ENCODE measurements at places on chromosomes 7 and 10.

DNA sequence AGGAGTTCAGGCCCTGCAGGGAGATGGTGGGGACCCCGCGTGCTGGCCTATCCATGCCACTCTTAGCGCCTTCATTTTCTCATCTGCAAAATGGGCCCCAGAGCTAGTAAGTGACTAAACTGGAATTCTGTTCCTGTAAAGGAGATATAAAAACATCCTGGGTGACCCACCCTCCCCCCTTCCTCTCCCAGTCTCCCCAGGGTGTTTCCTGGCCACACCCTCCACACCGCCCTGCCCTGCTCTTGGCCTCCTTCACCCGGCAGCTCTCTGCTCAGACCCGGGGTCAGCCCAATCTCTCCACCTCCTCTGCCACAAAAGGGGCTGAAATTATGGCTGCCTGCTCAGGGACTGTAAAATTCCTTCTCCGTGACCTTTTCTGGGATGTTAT, 70.7 kb downstream of the C10orf105 start:
- no peak for DNase-seq

GRCh38 chr10:4522296-4523000, 303.6 kb upstream of the AKR1E2 start:
- no peak for DNase-seq

GRCh38 chr7:121017586-121017985, 29.1 kb downstream of the CPED1 start:
- no peak for DNase-seq

DNA sequence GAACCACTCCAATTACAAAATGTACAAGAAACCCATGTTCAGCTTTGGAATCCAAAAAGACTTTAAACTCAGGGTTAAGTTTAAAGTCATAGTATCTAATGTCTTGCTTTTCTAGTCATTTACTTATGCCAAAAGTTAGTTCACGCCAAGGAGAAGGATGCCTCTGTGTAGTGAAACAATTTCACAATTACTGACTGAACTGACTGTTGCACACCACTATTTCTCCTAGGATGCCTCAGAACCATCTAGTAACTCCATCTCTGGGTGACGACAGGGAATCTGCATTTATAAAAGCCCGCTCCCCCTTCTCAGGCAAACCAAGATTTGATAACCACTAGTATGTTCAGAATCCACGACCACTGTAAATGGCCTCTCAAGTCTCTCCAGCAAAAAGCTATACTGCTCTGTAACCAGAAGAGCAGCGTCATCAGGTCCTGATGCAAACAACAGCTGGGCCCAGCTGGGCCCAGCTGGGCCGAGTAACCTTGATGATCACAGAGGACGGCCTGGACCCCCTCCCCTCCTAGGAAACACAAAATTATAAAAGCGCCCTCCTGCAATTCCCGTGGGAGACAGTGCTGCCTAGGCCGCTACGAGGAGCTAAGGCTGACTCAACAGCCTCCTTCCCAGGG, 680 bp upstream of the ADO start:
- DNase-seq, result no peak

GRCh38 chr10:115814542-115814941, 458.5 kb downstream of the GFRA1 start:
- no peak for DNase-seq

- no peak for DNase-seq
Measured at GRCh38 chr10:125627646-125628045, 55.3 kb downstream of the TEX36 start.

- no peak for DNase-seq
Measured at GRCh38 chr10:83432261-83433045, 706.9 kb upstream of the GHITM start.

DNA sequence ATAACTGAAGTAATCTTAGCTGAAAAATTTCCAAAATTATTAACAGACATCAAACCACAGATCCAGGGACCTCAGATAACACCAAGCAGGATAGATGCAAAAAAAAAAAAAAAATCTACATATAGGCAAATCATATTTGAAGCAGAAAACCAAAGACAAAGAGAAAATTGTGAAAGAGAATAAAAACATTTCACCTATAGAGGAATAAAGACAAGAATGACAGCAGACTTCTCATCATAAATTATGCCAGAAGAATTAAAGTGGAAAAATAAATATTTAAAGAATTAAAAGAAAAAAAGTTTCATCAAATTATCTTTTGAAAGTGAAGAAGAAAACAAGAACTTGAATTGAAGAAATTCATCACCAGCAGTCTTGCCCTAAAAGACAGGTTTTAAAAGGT, 467.5 kb downstream of the GPAM start:
- DNase-seq, result no peak

GRCh38 chr10:62738916-62739315, 65.6 kb upstream of the ADO start:
- DNase-seq, result no peak

- DNase-seq, result no peak
Measured at GRCh38 chr10:99339077-99339476, 9.9 kb downstream of the CNNM1 start.

DNA sequence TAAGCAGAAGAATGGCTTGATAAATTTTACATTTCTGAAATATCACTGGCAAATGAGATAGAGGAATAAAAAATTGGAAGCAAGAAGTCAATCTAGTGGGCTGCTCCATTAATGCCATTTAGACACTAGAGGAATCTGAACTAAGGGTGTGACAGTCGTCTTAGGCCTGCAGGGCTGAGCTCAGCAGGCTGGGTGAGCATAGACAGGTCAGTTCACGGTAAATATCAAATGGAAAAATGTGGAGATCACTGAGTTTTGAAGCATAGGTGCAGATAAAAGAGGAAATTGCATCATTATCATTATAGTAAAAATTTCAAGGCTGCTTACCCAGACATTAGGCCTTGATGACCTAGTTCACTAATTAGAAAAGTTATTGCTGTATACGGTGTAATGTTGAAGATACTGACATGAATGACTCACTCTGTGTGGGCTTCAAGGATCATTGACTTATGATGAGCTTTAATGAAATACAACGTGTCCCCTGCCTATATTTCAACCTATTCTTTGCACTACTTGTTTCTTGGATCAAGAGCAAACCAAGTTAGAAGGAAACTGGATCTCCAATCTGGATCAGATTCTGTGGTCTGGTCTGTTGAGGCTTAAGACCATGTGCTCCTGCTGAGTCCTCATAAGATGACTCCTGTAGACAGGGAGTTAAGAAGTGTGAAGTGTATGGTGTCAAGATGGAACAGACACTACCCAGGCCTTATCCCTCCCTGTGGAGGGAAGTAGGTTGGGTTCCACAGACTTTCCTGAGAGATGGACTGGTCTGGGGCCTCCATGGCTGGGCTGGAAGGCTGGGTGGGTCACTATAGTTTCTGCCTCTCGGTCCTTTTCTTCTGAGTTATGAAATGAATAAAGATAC, 3.6 kb downstream of the OR2F2 start:
- no peak for DNase-seq

DNA sequence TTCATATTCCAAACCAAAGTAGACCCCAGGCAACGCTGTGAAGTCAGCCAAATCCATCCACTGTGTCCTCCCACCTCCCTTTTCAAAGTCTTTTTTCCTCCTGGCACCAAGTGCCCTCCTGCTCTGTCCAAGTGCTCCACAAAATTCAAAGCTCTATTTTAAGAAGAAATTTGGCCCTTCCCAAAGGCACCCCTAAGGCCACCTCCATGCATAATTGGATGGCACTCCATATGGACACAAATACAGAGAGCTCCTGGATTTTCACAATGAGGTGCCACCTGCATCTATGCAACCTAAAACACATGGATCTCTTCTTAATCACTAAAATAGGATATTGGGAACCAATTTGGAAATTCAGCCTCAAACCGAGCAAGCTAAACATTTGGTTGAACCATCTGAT, 121.6 kb downstream of the RELN start:
- no peak for DNase-seq

DNA sequence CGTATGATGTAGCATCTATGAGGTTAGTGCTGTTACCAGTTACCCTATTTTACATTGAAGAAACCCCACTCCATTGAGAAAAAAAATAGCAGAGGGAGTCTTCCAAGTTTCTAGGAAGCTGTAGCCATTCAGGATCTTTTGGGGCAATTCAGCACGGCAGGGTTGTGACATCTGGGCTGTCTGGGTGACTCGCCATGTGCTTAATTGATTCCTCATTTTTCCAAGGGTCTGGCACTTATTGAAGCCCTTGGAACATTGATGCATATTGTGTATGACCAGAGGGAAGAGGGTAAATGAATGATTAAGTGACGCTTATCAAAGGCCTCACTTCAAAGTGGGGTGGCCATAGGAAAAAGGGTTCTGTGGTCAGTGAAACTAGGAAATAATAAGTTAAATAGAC, 248.7 kb downstream of the ARHGAP12 start:
- DNase-seq, result no peak

GRCh38 chr7:31549611-31550010, 35.7 kb downstream of the ITPRID1 start:
- DNase-seq, result no peak

DNA sequence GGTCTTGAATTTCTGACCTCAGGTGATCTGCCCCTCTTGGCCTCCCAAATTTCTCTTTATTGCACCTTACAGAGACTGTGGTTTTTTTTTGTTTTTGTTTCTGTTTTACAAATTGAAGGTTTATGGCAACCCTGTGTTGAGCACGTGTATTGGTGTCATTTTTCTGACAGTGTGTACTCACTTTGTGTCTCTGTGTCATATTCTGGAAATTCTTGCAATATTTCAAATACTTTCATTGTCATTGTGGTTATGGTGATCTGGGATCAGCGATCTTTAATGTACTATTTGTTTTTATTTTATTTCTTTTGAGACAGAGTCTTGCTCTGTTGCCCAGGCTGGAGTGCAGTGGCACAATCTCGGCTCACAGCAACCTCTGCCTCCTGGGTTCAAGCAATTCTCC, 89.8 kb downstream of the PRTFDC1 start:
- no peak for DNase-seq

- no peak for DNase-seq
Measured at GRCh38 chr7:25626451-25627131, 398.3 kb upstream of the NPVF start.

- DNase-seq, result no peak
Measured at GRCh38 chr10:47031901-47032465, 120.8 kb downstream of the PTPN20 start.

DNA sequence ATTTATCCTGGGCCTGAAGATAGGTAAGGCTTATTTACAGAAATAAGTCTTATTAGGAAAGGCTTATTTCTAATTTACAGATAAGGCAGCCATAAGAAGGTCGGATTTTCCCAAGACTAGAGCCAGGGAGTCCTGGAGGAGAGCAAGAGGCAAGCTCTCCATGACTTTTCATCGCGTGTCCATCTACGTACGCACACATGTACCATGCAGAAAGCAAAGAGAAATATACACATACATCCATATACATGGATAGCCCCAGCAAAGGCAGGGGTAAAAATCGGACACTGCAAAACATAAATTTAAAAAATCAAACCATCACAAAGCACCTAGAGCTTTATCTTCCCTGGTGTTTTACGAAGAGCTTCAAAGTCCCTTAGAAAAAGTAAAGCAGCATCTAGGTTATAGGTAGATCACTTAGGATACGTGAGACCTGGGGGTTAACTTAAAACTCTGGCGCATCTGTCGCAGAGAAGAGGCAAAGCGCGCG, 25.8 kb upstream of the ZRANB1 start:
- no peak for DNase-seq

DNA sequence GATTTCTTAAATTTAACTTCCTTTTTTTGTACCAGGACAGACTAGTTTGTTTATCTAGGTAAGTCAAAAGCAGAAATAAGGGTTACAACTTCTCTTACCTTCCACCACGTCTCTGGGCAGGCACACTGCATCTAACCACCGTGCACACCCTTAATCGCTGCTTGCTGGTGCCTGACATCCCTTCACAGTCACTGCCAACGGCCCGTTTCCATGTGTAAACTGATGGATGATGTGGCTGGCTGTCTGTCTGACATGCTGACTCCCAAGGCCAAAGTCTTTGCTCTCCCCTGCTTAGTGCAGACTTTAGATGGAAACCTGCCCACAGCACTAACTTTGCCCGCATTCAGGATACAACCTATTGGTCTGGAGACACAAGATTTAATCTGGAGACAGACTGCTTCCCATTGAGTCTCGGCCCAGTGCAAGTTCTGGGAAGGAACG, 1.1 kb downstream of the TMEM273 start:
- DNase-seq, result no peak

- no peak for DNase-seq
Measured at GRCh38 chr10:77313066-77313750, 324.4 kb downstream of the KCNMA1 start.

DNA sequence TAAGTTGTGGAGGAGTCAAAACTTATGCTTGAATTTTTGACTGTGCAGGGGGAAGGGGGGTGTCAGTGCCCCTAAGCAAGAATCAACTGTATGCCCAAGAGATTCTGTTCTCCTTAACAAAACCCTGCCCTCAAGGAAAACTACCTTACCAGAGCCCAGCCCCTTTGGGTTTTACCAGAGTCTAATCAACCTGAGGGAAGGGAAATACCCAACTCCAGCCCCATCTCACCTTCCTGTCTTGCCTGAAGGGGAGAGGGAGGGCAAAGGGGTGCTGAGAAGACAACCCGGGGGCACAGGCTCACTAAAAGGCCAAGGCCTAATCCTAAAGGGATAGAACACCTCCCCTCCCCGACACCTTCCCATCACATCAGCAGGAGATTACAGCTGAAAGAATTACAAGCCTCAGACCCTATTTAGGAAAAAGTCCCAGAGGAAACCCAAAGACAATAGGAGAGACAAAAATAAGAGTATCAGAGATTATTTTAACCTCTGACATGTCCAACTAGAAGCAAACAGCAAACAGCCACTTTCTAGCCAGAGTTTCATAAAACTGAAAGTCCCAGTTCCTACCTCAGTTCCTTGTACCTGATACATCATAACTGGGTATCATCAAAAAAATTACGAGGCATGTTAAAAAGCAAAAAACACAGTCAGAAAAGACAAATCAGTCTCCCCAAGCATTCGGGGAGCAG, 26.8 kb upstream of the C7orf33 start:
- no peak for DNase-seq

DNA sequence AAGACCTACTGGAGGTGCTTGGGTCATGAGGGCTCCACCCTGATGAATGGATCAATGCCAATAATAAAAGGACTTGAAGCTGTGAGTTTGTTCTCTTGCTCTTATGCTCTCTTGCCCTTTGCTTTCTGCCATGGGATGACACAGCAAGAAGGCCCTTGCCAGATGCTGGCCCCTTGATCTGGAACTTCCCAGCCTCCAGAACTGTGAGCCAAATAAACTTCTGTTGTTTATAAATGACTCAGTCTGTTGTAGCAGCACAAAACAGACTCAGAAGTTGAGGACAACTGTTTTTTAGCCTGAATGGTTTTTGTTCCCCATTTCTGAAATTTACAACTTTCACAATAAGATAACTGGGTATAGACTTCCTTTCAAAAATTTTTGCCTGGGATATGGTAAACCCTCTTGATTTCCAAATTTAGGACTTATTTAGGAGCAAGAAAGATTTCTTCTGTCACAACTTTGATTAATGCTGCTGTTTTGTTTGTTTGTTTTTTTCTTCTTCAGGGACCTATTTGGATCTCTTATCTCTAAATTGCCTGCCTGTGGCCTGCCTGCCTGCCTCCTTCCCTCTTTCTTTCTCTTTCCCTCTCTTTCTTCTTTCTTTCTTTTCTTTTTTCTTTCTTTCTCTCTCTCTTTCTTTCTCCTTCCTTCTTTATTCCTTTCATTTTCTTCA, 12.1 kb downstream of the ENTPD1 start:
- DNase-seq, result no peak

Data from stimulated activated CD8-positive, alpha-beta memory T cell treated with anti-CD3 and anti-CD28 coated beads, Interleukin-2, amount 100 ng/mL, for 1 hour (primary cell).